ENCODE measurements at places on chromosomes 3 and 15.

GRCh38 chr15:96335411-96336024 is 5.0 kb downstream of the NR2F2 start:
- DNase-seq: no peak

DNA sequence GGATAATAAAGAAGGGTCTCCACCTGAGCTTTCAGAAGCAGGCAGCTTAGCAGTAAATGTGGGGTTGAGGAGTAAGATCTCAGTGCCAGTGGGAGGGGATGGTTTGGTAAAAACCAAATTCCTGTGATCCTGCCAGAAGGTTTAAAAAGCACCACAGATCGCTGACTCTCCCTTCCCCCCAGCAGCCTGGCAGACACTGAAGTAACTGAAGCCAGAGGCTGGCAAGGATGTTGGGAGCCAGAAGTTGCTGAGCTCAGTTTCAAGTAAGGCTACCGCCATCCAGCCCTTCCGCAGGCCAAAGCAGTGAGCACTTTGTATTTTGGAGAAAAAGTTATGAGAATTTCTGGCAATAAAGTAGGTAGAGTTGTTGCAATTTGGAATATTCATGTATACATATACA is 246.4 kb downstream of the ZNF621 start:
- DNase-seq: no peak

- DNase-seq: no peak
Observed at GRCh38 chr3:184741259-184741556, 29.3 kb upstream of the MAGEF1 start.

- no peak for DNase-seq
Observed at GRCh38 chr15:68639926-68640600, 61.3 kb downstream of the CORO2B start.

DNA sequence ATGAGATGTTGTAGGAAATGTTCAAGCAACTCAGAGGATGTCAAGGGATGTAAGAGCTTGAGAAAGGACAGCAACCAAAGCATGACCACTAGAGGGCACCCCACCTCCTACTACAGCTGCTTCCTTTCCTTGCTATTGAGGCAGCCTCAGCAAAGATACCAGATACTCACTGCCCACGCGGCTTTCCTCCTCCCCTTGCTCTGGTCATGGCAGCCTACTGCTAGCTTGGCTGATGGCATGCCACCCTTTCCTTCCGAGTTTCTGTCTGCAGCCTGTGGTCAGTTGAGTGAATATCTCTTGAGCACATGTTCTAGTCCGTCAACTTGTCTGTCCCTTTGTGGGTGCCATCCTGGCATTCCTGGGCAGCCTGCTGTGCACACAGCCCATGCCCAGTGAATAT is 4.4 kb upstream of the CXCR6 start:
- DNase-seq: peak; percentile 83

DNA sequence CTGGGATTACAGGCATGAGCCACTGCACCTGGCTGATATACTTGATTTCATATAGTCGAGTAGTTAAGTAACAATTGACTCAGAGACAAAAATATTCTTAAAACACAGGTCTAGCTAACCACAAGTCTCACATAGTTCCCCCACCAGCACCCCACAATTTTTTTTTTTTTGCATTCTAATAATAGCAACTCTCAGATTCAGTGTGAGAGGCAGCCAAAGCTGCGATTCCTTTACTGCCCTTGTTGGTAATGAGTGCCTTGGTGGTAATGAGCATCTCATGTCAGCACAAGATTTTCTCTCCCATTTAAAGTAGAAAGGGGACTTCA is 72.5 kb downstream of the WWTR1 start:
- no peak for DNase-seq

- no peak for DNase-seq
Observed at GRCh38 chr3:20574746-20575145, 388.7 kb upstream of the SGO1 start.

- no peak for DNase-seq
Observed at GRCh38 chr3:54447427-54447826, 325.1 kb downstream of the CACNA2D3 start.

GRCh38 chr3:187900993-187901755 is 155.9 kb upstream of the BCL6 start:
- no peak for DNase-seq

GRCh38 chr3:185685231-185686035 is 99.3 kb downstream of the SENP2 start:
- DNase-seq: no peak

DNA sequence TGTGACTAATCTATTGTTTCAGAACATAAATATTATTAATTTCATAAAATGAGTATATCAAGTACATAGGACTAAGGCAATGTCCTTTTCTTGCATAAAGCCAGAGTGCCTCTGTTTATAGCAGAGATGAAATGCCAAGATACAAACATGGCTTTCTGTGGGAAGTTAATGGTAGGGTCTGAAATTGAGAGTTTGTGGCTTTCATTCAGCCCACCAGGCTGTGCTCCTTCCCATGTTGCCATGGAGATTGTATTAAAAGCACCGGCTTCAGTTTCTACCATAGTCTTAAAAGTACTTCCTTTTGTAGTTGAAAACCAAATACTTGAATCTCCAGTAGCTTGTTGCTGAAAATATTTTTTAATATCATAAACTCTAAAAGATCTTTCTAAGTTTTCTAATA is 114.0 kb downstream of the LRRC28 start:
- DNase-seq: no peak

GRCh38 chr3:114892131-114892879 is 254.8 kb downstream of the ZBTB20 start:
- DNase-seq: no peak

GRCh38 chr3:31227131-31227562 is 305.6 kb upstream of the STT3B start:
- DNase-seq: no peak

- DNase-seq: no peak
Observed at GRCh38 chr3:64188810-64189560, 36.3 kb downstream of the PRICKLE2 start.

DNA sequence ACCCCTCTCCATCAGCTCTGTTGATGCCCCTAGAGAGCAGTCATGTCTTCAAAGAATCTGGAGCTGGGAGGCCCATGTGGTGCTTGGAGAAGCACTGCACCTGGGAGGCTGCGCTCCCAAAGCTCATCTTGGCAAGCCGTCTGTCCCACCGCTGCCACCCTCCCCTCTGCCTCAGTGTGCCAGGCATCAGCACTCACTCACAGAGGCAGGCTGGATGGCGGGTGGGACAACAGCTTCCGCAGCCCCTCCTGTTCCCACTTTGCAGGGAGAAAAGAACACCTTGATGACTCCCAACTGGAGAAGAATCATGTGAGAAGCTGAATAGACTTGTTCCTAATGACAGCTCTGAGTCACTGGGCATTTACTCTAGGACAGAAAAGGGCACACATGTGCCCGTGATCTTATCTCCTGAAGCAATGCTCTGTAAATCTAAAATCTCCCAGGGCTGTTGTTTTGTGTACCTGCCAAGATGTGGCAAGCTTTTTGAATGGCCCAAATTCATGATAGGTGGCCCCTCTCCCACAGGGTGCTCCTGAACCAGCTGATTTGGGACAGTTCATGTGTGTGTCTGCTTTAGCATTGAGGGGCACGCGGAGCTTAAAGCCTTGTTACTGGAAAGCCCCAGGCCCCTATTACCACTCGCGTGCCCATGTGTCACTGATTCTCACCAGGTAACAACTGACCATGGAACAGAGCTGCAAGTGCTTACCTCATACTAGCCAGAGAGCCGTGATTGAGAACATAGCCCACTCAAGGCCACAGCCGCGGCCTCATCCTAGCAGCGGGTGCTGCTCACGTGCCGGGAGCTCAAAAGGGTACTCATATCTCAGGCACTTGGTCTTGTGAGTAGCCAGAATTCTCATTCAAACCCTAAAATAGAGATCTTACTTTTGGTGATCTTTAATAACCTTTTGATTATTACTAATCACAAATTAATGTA is 104.4 kb downstream of the DNAJB8 start:
- DNase-seq: no peak

GRCh38 chr3:39849992-39850715 is 40.7 kb downstream of the MYRIP start:
- no peak for DNase-seq

- DNase-seq: no peak
Observed at GRCh38 chr15:58235961-58236360, 97.8 kb downstream of the AQP9 start.

- DNase-seq: no peak
Observed at GRCh38 chr15:74156678-74157411, 16.7 kb upstream of the ISLR start.

DNA sequence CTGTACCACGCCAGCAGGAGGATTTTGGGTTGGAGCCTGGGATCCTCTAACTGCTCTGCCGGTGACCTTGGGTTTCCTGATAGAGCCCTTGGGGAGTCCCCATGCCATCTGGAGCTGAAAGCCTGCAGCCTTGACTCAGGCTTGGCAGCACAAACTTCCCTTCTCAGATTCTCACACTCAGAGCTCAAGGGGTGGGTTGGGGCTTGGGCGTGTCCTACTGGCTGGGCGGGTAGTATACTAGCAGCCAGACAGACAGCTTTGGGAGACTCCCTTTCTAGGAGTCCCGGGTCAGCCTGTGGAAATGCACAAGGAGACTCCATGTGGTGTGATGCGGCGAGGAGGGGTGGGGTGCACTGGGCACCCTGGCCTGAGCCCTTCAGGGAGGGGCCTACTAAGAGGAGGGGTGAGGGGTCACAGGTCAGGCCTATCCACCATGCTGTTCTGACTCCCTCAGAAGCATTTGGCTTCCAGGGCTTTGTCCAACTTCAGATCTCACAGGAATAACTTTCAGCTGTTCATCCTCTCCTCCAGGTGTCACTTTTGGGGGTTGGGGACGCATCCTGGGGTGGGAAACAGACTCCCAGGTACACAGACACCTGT is 21.6 kb upstream of the PLXNA1 start:
- DNase-seq: no peak

- DNase-seq: no peak
Observed at GRCh38 chr15:88012233-88012632, 244.3 kb downstream of the NTRK3 start.

DNA sequence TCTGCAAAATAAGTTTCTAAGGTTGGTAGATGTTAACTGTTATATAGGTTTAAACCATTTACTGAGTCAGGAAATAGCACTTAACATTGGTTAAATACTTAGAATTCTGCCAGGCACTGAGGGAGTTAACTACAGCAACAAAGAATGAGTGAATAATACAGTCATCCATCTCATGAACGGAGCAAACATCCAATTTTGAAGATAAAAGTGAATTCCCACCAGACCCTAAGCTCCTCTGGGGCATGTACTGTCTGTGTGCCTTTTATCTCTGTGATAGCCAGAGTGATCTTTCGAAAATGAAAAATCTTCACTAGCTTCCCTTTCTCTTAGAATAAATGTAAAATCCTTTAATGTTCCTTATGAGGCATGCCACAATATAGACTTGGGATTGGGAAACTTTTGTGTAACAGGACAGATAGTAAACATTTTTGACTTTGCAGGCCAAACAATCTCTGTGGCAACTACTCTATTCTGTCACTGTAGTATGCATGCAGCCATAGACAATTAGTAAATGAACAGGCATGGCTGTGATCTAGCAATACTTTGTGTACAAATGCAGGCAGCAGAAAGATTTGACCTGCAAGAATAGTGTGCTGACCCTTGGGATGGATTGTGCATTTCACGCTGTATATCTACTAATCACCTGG is 294.5 kb upstream of the LMCD1 start:
- DNase-seq: no peak

DNA sequence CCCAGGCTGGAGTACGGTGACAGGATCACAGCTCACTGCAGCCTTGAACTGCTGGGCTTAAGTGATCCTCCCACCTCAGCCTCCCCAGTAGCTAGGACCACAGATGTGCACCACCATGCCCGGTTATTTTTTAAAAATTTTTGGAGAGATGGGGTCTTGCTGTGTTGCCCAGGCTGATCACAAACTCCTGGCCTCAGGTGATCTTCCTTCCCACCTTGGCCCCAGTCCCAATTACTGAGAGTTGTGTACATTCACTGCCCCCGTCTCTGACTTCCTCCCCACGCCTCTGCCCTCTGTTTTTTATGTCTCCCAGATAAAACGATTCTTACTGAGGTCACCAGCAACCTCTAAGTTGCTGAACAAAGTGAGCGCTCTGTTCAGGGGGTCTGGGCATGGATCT is 87.7 kb downstream of the LINGO1 start:
- no peak for DNase-seq

DNA sequence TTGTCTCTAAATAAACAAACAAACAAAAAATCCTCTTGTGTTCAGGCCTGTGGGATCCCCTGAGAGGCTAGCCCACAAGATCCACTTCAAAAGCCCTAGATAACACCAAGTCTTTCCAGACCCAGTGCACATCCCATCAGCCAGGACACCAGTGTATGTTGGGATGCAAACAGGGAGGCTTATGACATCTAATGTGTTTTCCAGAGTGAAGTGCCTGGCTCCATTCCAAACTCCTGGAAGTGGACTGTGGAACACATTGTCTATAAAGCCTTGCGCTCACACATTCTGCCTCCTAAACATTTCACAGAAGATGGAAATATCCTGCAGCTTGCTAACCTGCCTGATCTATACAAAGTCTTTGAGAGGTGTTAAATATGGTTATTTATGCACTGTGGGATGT is 57.0 kb downstream of the MLH1 start:
- DNase-seq: no peak

GRCh38 chr3:177733233-177733632 is 536.0 kb upstream of the TBL1XR1 start:
- no peak for DNase-seq

GRCh38 chr15:72487070-72487797 is 13.1 kb downstream of the ARIH1 start:
- no peak for DNase-seq

GRCh38 chr3:188332085-188332484 is 178.1 kb downstream of the LPP start:
- no peak for DNase-seq

- DNase-seq: no peak
Observed at GRCh38 chr3:114622001-114622400, 328.2 kb downstream of the TIGIT start.

DNA sequence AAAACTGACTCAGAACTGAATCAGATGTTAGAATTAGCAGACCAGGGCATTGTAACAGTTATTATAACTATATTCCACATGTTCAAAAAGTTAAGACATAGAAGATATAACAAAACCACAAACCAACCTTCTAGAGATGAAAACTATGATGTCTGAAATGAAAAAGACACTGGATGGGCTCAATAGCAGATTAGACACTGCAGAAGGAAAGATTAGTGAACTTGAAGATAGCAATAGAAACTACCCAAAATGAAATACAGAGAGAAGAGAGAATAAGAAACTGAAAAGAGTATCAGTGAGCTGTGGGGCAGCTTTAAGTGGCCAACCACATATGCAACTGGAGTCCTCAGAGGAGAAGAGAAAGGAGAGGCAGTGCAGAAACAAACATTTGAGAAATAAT is 132.0 kb upstream of the ATP2B2 start:
- no peak for DNase-seq

All from activated CD4-positive, alpha-beta T cell treated with anti-CD3 and anti-CD28 coated beads for 24 hours (primary cell).